ENCODE measurements at places on chromosomes 12 and 14.

- no peak for DNase-seq
These were observed 62.5 kb downstream of the SEC23A start for GRCh38 chr14:39040529-39040928.

DNA sequence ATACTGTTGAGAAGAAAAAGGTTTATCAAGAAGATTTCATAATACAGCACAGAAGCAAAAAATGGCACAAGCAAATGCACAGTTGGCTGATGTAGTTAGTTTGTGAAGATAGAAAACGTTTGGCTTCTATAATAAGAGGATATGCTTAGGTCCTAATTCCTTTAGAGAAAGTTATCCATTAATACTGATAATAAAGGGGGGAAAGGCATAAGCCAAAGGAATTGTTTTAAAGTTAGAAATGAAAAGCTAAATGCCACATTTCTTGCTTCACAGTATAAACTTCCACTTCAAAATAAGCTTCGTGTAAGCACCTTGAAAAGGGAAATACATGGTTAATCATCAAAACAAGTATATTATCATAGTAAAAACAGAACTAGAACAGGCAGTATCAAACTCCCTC lies 12.4 kb downstream of the LMO3 start:
- DNase-seq, result no peak

DNA sequence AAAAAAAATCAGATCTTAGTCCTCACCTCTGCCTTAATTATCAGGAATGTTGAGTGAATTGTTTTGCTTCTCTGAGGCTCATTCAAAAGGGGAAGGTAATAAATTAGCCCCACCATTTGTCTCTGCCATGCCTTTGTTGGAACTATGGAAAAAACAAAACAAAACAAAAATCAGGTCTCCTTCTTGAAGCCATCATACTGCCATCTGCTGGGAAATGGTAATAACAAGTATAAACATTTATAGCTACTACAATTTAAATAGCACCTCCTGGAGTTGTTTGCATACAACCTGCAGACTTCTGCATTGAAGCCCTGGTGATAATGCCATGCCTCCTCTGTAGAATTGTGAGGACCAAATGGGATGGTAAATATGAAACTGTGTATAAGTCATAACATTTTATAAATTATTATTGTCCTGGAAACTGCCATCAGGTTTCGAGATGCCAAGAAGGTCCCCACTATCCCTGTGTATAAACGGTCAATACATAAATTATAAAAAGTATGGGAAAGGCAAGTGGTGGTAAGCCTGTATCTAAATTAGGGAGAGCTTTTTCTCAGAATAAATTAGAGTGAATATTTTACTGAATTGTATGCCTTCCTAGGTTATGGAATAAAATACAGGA lies 87.2 kb upstream of the FGD4 start:
- DNase-seq, result no peak

- DNase-seq, result no peak
These were observed 61.7 kb downstream of the PPP1R12A start for GRCh38 chr12:79873201-79873600.

- no peak for DNase-seq
These were observed 24.0 kb downstream of the FAM222A start for GRCh38 chr12:109737631-109738030.

DNA sequence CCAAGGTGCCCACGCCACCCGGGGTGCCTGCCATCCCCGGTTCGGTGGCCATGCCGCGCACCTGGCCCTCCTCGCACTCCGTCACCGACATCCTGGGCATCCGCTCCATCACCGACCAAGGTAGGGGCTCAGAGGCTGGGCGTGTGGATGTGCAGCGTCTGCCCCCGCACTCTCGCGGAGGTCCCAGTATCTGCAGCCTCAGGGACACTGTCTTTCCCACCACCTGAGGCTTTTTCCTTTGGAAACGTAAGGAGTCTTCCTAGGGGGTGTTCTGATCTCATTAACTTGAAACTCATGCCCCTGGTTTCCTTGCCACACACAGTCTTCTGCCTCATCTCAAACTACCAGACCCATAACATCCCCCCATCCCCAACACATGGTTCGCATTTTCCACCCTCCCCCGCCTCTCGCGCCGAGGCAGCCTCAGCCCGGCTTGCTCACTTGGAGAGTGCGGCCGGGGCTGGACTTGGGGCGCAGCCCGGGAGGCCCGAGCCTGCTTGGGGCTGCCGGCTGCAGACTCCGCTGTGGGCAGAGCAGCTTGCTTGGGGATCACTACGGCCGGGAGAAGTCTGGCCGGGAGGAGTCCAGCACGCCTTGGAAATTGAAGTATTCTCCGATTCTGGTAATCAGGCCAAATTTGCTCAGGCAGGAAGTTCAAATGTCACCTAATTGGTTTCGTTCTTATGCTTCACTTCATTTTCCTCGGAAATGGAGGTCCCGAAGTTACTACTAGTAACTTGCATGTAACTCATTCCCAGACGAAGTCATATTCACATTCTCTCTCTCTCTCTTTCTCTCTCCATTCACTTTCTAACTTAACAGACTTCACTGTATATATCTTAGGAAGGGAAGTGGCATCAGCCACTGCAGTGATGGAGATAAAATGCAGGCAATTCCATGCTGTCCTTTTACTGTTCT lies 2.0 kb downstream of the PAX9 start:
- DNase-seq, result no peak

GRCh38 chr12:63420206-63420644 lies 248.1 kb downstream of the DPY19L2 start:
- DNase-seq, result no peak

- no peak for DNase-seq
These were observed 26.3 kb downstream of the CALM1 start for GRCh38 chr14:90423166-90423565.

DNA sequence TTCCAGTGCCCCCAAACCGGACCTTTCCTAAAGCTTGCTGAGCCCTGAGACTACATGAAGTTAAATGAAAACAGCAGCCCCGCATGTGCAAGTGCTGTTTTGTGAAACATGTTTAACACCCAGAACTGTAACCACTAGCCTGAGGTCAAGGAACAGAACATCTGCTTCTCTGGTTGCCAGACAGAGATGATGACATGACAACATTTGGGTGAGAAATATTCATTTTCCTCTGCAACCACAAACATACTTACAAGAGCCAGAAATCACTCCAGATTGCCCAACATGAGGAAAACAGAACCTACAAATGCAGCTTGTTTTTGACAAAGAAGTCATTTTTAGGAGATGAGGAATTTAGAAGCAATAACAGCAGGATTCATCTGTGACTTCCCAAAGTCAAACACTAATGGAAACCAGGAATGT lies 110.4 kb downstream of the BCAT1 start:
- no peak for DNase-seq

GRCh38 chr12:108525681-108526080 lies 10.6 kb downstream of the FICD start:
- DNase-seq, result no peak

GRCh38 chr12:52740584-52740983 lies 36.6 kb downstream of the KRT76 start:
- DNase-seq, result no peak

- no peak for DNase-seq
These were observed 67.4 kb downstream of the ACTN1 start for GRCh38 chr14:68911594-68912227.

GRCh38 chr12:96623656-96624217 lies 134.4 kb downstream of the CFAP54 start:
- no peak for DNase-seq

GRCh38 chr14:79732911-79733655 lies 478.2 kb downstream of the DIO2 start:
- no peak for DNase-seq

- DNase-seq, result no peak
These were observed 74.8 kb downstream of the ARL6IP4 start for GRCh38 chr12:123055281-123055766.

DNA sequence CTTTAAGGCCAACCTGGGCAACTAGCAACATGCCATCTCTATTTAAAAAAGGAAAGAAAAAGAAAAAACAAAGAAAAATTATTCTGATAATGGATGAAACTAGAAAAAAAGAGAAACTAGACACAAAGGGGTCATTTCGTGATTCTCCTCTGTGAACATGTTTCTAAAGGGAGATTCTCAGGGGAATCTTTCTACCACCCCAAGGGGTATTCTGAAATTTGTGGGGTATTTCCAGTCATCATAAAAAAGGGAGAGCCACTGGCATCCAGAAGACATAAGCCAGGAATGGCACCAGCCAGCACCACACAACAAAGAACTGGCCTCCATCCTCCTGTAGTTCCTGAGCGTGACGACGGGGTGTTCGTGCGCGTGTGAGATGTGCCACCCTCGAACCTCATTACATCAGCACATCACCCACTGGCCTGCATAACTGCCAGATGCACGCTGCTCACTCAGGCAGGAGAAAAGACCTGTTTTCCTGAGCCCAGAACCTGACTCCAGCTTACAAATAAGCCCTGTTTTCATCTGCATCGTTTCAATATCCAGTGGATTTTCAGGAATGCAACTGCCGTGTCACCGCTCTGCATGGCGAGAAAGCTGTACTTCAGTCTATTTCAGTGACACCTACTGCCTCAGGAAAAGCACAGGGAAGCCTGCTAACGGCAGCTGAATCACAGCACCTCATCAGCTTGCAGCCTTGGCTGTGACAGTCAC lies 23.9 kb downstream of the STX2 start:
- DNase-seq, result no peak

- DNase-seq, result no peak
These were observed 405.6 kb downstream of the GXYLT1 start for GRCh38 chr12:41739066-41739465.

GRCh38 chr12:114269153-114269552 lies 136.8 kb downstream of the TBX5 start:
- DNase-seq, result no peak

DNA sequence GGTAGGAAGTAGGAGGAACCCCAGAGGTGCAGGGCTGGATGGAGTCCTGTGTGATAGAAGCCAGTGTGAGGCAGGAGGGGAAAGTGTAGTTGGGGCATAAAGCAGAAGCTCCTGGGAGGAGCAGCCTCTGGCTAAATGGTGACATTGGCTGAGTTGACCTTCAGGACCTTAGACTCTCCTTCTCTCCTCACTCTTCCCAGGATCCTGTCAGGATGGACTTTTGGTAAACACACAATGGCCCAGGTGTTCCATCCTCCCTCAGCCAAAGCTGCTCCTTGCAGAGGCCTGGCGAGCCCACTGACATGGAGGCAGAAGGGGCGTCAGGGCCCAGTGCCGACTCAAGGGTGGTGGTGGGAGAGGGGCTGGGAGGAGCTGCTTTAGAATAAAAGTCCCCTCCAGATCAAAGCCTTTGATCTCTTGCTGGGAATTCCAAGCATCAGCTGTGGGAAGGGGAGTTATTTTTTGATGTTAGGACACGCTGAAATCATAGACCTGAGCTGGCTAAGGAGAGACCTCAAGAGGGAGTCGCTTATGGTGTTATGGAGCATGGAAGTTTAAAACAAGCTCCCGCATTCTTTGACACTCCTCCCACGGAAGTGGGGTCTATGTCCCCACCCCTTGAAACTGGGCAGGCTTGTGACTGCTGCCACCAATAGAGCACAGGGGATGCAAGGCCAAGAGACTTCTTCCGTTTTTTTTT lies 44.1 kb downstream of the SMIM41 start:
- no peak for DNase-seq

DNA sequence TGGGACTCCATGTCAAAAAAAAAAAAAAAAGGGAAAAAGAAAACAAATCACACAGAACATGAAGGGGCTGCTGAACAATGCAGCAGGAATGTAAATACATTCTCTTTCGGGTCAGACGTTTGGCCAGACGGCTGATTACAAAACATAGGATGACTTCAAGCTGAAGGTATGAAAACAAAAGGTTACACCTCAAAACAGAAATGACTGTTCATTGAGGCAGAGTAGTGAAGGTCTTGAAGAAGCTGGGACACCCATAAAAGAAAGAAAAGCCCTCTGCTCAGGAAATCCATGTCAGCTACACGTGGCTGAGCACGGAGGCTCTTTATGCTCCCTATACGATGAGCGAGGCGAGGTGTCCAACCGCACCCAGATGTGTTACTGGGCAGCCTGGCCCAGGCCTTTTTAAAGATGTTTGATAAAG lies 37.7 kb downstream of the FGD4 start:
- no peak for DNase-seq

DNA sequence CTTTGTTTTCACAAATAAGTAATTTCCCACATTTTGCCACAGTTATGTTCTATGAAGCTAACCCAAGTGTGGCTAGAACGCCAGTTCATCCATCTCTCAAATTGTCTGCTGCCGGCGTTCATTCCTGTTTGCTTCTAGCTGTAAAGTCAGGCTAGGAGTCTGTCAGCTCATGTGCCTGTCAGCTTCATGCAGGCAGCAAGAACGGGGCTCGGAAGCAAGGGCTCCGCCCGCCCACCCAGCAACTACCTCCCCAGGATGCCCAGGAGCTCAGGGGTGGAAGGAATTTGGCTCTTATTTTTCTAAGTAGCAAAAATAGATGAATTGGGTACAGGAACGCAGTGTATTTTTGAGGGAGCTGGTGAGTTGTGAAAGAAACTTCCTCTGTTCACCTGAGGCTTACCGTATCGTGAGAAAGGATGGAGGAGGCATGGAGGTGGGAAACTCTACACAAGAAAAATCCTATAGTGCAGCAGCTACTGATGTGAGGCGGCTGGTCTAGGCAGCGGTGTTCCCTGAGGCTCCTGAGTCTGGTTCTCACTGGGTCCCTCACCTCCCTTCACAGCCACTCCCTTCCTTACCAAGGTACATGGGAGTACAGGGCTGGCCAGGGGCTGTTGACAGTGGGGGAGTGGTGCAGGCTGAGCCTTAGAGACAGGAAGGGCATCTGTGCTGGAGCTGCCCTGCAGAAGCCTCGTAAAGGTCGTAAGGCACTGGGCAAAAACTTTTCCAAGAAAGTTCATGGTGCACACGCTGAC lies 54.5 kb upstream of the AMN start:
- DNase-seq, result no peak

GRCh38 chr12:22396253-22396652 lies 61.7 kb upstream of the ST8SIA1 start:
- no peak for DNase-seq

- DNase-seq, result no peak
These were observed 5.7 kb downstream of the KRT85 start for GRCh38 chr12:52361553-52361952.

GRCh38 chr12:122021193-122021821 lies 377 bp upstream of the BCL7A start:
- no peak for DNase-seq

- DNase-seq, result no peak
These were observed 81.2 kb downstream of the PCNX1 start for GRCh38 chr14:70988452-70988851.

DNA sequence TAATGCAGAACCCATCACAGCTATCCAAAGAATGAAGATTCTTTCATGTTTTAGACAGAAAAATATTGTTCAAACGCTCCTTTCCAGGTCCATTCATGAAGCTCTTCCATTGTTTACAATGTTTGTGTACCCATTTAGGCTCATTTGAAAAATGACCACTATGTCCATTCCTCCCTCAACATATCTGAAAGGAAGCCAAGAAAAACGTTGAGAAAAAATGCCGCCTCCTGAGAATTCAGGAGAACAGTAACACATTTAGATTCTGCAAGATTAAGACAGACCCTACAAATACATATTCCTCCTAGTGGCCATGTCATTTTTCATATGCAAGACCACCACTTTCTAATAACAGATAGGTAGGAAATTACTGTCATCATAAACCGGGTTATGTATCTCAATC lies 124.4 kb downstream of the SLC25A21 start:
- DNase-seq, result no peak

All from esophagus squamous epithelium (tissue), 5 donors.